NCI-H1417 treated with DMSO at 0.1 percent for 48 hours (cell line): ENCODE measurements at places on chromosomes 6 and 20.

- DNase-seq, result no peak
Observed at GRCh38 chr20:45998761-45999160, 9.9 kb upstream of the MMP9 start.

GRCh38 chr6:147805155-147805554, 296.7 kb downstream of the SAMD5 start:
- DNase-seq, result no peak

DNA sequence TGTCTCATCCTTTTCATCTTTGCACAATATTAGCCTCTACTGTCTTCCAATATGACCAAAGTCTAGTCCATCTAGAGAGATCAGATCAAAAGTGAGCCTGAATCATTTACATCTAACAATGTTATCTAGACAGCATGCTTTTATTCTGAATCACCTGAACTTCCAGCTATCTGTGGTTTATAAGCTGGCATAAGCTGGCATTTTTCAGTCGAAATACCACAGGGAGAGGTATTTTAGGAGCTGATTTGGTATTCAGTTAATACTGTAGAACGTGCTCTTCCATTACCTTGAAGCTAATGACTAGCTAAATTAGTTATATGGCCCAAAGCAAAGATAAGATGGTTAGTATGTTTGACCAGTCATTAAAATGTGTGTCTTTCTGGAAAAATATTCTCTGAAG, 188.3 kb upstream of the AGPAT4 start:
- DNase-seq, result no peak

DNA sequence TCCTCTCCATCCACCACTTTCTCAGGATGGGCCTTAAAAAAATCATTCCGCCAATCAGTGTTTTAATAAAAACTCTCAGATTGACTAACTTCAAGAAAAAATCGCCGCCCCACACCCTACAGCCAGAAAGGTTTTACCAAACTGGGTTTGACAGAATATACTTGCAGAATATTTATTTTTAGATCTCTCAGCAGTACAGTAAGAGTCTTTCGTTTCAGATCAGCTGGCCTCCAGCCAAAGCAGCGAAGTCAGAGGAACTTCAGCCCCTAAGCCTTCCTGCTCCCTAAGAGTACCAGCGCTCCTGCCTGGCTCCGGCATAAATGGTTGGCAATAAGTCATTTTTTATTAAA, 24.7 kb downstream of the TBC1D7 start:
- DNase-seq, result no peak

DNA sequence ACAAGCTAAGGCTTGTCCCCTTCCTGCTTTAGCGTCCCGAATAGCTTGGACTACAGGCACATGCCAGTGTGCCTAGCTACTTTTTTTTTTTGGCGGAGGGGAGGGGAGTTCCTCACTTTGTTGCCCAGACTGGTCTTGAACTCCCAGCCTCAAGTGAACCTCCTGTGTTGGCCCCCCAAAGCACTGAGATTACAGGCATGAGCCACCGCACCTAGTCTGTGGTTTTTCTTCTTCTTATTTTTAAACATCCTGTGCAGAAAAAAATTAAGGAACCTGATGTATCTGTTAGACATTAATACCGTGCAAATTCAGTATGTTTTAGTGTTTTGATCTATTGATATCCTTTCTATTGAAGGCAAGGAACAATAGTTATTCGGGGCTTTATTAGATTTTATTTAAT, 25.7 kb downstream of the HIVEP1 start:
- DNase-seq, result no peak
